ENCODE measurements at places on chromosomes 7 and 10.

DNA sequence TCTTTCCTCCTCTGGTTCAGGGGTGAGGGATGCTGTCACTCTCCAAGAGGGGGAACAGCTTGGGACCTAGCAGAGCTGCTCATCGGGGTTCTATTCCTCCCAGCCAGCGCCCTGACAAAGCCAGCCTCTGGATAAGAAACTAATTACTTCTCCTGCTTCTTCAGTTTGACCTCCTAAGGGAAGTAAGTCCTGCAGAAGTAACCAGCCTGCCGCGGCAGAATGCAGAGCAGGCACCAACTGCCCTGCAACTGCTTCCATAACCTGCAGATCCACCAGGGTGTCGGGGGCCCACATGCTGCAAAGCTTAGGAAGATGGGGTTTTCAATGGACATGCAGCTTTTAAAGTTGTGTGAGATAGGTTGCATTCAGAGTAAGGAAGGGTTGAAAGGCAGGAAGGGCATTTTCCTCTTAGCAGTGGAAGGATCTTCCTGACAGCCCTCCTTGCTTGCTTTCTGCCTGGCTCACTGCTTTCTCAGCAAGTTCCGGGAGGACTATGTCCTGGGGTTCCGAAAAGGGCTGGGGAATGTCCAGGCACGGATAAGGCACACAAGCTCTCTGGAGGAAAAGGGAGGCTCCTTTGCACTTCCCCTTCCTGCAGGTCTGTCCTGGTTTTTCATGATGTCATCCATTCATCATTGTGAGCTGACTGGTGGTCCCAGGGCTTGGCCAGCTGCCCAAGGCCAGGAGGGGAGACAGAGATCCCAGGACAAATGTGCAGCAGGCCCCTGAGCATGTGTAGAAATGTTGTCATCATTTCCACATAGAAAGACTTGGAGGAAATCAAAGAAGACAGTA is 24.3 kb upstream of the CALU start:
- no peak for DNase-seq

DNA sequence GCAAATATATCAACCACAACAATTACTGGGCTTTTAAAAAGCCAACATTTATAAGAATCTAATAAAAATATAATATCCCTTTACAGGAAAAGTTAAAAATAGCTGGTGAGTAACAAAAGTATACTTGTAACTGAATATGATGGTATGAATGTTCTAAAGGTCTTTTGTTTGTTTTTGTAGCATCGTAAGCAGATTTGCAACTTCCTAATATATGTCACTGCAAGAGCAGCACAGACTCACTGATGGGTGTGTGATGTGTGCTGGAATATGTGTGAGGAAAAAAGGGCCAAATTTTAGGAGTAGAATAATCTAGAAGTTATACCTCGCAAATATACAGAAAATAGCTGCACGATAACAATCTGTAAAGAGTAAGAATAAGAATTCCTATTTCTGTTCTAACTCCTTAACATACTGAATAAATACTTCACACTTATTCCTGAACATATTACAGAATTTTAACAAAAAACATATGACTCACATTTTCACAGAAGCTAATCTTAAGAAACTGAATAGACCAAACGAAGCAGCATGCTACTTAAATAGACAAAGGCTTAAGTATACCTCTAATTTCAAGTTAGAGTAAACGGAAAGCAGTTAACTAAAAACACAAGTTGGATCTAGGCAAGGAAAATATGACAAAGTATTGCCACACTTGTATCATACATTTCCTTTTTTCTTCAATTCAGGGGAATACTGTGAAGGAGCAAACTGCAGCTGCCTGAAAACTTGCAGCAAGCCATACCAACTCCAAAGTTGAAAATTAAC is 9.6 kb downstream of the ETV1 start:
- DNase-seq = no peak

GRCh38 chr7:154451480-154452457 is 399.6 kb downstream of the DPP6 start:
- DNase-seq = no peak

DNA sequence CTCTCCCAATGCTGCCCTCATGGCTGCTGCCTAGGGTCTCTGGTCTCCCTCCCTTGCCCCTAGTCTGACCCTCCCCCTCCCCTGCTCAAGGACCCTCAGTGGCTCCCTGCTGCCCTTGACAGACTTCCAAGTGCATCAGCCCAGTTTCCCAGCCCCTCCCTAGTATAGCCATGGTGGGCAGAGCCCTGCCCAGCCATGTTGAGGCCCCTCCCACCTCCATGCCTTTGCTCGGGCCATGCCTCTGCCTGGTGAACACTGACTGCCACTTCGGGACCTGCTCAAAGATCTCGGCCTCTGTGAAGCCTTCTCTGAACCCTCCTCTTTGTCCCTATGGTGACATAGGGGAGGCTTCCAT is 73.2 kb downstream of the MYL10 start:
- DNase-seq = no peak

DNA sequence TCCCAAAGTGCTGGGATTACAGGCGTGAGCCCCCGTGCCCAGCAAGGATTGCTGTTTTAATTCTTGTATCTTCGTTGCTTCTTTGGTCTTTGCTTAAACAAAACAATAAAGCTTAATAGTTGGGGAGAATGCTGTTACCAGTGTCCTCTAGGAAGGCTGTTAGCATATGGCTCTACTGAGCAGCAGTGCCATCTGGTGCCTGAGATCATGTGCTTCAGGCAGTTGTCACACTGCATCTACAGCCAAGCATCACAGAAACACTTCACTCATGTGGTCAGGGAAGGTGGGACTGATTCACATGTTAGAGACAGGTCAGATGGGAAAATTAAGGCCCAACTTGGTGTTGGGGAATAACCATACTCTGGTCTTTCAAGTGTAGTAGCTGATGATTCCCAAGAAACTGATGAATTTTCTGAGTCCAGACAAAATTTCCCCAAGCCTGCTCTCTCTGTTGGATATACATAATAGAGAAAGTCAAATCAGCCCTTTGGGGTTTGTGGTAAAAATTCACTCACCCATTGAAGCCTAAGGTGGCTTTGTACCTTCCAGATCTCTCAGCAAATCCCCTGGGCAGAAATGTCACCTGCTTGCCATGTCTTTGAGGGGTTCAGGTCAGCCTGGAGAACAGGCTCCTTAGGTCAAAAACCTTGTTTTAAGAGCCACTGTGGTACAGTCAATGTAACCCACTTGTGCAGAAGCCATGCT is 28.4 kb downstream of the UBE2D4 start:
- no peak for DNase-seq

DNA sequence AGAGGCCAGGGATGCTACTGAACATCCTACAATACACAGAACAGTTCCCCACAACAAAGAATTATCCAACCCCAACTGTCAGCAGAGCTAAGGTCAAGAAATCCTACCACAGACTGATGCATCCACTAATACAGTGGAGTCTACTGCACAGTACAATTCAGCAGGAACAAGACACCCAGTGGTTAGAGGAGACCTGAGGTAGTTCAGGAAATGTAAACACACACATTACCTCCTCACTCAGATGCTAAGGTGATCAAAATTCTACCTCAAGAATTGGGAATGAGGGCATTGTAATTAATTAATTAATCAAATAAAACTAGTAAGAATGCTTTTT is 91.4 kb downstream of the ZFAND4 start:
- no peak for DNase-seq

- DNase-seq = no peak
These were observed 9.6 kb upstream of the OAT start for GRCh38 chr10:124428207-124428777.

DNA sequence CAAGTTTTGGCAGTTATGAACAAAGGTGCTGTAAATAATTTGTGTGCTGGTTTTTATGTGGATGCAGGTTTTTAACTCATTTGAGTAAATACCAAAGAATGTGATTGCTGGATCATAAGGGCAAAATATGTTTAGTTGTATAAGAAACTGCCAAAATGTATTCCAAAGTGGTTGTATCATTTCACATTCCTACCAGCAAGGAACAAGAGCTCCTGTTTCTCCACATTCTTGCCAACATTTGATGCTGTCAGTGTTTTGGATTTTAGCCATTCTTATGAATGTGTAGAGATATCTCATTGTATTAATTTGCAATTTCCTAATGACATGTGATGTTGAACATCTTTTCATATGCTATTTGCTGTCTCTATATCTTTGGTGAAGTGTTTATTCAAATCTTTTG is 207.3 kb upstream of the LRGUK start:
- DNase-seq = no peak

DNA sequence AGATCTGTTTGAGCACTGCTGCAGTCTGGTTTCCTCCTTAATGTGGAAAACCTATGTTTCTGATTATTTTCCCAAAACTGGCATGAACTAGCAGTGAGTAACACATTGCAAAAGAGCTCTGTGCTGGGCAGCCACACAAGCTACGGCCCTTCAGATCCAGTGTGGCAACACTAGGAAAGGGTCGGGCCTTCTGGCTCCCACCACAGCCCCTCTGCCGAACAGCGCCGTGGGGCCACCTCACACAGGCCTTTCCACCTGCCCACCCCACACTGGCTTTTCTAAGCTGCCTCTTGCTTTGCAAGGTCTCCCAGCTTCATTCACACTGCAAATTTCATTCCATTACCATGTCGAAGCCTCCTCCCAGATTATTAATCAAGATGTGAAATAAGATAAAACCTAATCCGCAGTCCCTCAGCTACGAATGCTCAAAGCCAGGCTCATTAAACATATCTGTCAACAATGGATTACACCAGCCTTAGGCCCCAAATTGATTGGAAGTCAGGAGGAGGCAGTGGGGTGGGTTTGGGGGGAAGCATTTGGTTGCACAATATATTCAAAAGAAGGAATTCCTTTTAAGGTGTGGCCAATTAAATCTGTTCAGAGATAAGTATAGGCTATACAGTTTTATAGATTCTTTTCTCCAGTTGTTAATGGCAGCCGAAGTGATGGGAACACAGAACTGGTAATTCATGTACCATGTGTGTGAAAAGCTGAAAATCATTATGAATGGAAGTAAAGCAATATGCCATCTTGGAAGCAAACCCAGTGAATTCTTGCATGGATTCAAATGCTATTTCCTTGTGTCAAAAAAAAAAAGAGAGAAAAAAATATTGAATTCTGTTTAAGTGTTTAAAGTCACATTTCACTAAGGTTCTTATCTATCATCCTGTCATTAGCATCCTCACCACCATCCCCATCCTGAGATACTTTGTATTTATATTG is 223.7 kb downstream of the MTERF1 start:
- no peak for DNase-seq

DNA sequence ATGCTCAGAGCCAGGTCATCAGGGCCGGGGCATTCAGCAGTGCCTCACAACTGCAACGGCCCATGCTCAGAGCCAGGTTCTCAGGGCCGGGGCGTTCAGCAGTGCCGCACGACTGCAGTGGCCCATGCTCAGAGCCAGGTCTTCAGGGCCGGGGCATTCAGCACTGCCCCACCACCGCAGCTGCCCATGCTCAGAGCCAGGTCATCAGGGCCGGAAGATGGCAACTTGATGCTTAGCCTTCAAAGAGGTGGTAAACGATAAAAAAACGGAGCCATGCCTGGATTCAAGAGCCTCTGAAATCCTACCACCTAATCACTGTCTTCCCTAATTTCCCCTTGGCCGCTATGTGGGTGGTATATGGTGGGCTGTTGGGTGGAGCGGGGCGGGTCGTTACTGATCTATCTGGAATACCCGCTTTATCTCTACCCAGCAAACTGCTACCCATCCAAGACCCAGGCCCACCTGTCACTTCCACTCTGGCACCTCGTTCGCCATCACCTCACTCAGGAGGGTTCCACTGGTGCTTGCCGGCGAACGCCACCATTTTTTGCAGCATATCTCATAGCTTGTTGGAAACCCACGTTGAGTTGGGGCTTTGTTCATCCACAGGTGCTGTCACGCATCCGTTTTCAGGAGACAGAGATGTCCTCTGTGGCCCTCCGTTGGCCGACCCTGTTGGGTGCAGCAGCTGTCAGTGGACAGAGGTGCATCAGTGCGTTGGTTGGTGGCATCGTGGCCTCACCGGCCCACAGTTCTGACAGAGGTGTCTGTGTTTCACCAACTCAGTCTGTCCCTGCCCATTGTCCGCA is 221.1 kb downstream of the EBF3 start:
- DNase-seq = no peak

DNA sequence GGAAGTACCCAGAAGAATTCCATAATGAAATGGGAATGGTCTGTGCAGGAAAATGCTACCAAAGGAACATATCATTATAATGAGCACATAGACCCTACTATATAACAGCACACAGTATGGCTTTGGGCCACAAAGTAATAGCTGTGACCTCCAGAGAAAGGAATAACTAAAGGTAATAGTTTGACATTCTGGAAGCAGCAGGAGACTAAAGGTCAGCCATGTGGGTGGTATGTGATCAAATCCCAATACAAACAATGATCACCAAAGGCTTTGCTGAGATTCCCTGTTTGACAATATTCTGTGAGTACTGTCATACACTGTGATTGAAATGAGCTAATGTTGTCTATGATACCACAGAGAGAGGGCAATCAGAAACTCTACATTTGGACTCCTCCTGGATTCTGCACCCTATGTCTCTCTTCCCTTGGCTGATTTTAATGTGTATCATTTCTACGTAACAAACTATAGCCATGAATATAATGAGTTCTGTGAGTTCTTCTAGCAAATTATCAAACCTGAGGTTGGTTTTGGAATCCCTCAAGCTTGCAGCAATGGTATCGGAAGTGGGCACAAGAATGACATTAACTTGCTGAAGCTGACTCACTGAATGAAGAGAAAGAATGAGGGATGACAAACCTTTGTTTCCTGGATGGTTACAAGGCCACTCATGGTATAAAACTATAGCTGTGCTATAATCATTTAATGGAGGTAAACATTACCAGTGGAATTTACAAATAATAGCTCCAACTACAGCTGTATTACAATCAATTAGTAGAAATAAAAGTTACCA is 99.6 kb downstream of the JMJD1C start:
- no peak for DNase-seq

DNA sequence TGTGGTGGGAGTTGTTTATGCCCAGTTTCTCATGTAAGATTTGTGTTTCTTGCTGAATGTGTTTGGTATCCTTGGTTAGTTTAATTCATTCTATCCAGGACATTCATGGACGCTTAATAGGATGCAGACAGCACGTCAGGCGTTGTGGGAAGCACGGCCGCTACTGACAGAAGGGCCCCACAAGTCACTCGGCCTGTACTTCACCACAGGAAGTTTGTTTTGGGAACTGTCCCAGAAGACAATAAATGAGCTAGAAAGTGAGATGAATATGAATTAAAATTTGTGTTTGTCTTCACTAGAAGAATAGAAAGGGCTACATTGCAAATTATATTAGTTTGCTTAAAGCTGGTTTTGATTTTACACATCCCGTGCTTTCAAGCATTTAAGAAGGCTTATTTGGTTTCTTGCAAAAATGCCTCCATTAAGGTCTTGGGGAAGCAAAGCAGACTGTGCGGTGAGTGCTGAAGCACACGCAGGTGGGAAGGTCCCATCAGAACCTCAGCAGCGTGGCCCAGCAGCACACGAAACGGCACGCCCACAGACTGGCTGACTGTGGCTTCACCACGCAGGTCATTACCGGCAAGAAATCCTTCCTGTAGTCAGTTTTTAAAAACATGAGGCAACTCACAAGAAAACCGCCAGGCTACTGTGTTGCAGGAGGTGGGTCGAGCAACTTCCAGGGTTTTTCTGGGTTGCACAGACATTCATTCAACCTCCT is 74.1 kb downstream of the VIPR2 start:
- peak; percentile 19 for DNase-seq

- DNase-seq = no peak
These were observed 2.4 kb upstream of the UNC5B start for GRCh38 chr10:71209731-71210541.
